ENCODE measurements at places on chromosomes 1 and 21. TPM values are rescaled to one million over a fixed set of nuclear protein-coding genes. Genes with fewer than 3 reads are reported as not detected.

SHC1 gene
- total RNA-seq: 23.2 TPM

CBR3 gene
- 1.1 TPM for total RNA-seq

DNA sequence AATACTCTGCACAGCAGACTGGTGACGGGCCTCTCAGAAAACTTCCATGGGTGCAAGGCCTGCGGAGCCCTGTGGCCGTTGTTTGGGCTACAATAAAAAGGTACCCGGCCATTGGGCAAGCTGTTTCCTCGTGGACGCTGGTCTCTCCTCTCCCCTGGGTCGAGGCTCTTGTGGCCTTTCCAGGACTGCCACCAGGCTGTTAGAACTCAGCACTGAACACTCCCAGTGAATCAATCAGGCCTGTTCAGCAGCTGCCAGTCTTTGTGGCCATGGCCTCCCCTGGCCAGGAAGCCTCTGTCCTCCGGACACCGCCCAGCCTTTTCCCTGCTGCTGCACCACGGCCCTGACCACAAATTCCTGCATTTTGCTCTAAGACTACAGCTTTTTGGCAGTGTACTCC is 33.0 kb upstream of the ACTRT2 start:
- DNase-seq: no peak

DNA sequence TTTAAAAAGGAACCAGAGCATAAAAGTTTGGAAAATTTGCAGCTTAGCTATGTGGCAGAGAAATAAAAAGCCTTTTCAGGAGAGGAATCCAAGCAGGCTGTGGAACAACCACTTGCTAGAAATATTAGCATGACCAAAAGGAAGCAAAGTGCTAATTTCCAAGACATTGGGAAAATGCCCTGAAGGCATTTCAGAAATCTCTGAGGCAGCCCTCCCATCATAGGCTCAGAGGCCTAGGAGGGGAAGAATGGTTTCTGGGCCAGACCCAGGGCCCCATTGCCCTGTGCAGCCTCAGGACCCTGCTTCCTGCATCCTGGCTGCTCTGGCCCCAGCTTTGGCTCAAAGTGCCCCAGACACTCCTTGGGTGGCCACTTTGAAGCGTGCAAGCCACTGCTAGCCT is 56.8 kb downstream of the TENT5C start:
- DNase-seq: no peak

GBP4 gene
- 8.8 TPM for total RNA-seq

DNA sequence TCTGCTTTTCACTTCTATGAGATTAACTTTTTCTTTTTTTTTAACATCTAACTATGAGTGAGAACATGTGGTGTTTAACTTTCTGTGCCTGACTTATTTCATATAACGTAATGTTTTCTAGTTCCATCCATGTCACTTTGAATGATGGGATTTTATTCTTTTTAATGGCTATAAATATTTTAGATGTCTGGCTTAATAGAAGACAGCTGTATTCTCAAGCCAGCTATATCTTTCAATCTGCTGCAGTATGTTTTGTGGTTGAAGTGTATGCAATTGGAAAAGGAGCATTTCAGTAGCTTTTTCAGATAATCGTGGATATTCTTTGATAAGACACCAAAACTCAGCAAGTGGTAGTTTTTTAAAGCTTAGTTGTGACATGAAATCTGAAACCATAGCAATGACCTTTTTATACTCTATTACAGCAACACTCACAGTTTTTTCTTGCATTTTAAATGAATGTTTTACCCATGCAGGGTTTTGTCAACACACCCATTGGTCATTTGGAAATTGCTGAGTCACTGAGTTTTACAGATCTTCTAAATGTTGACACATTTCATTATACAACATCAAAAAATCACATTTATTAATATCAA is 5.7 kb upstream of the SVBP start:
- no peak for DNase-seq

DNA sequence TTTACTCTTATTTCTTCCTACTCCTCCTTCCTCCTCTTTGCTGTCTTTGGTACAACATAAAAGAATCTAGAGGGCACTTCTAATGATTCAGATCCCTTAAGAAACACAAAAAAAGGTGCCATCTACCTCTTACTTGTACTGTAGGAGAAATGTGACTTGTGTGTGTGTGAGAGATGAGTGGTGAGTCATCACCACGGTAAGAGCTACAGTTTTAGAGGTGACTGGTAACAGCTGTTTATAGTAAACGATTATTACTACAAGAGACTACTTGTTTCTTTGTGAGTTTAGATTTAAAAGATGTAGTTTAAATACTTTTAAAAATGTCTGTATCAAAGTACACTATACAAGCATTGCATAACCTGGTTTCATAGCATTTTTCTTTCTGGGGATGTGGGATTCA is 40.4 kb downstream of the SLC35D1 start:
- DNase-seq: no peak

DNA sequence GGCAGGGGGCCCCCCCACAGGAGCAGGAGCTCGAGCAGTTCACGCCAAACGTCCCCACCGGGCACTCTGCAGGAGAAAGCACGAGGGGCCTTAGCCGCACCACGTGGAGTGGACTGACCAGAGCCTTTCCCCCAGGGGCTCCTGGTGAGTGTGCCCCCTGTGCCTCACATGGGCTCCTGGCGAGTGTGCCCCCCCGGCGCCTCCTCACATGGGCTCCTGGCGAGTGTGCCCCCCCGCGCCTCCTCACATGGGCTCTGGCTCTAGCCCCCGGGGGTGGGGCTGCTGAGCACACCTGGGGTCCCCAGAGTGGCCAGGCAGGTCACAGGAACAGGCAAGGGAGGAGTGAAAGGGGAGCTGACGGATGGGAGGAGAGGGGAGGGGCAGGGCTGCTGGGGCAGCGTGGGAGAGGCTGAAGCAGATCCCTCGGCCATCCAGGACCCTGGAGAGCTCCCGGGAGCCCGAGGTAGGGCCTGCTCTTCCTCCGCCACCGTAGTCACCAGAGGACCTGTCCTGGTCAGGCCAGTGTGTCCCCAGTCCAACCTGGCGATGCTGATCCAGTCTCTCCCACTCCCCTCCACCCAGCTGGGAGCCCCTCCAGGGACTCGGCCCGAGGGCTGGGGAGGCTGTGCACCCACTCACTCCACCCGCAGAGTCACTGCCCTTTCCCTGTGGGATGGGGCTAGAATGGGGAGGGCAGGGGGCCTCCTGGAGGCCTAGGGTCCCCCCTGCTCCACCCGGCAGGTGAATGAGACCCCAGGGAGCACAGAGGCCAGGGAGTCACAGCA is 47.6 kb downstream of the ARHGEF16 start:
- DNase-seq: peak; percentile 34

SLC9C2 gene
- total RNA-seq: not detected

GRCh38 chr1:89286549-89287180 is 14.0 kb upstream of the GBP5 start:
- no peak for DNase-seq

Measured in stomach (tissue), 19 donors.